Stimulated activated CD8-positive, alpha-beta memory T cell treated with anti-CD3 and anti-CD28 coated beads, Interleukin-15, amount 100 ng/mL, for 4 hours (primary cell): ENCODE measurements at places on chromosomes 5 and 9.

- DNase-seq = no peak
Measured at GRCh38 chr9:111598733-111599091, 735 bp downstream of the PTGR1 start.

GRCh38 chr9:15433661-15434060 is 11.0 kb downstream of the SNAPC3 start:
- DNase-seq = no peak

DNA sequence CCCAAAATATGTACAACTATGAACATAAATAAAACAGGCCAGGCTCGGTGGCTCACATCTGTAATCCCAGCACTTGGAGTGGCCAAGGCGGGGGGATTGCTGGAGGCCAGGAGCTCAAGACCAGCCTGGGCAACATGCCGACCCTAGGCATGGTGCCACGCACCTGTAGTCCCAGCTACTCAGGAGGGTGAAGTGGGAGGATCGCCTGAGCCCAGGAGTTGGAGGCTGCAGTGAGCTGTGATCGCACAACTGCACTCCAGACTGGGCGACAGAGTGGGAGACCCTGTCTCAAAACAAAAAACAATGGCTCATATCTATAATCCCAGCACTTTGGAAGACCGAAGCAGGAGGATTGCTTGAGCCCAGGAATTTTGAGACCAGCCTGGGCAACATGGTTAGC is 1.5 kb downstream of the HAUS6 start:
- no peak for DNase-seq

- DNase-seq = no peak
Measured at GRCh38 chr9:89256642-89257041, 54.4 kb upstream of the CKS2 start.

DNA sequence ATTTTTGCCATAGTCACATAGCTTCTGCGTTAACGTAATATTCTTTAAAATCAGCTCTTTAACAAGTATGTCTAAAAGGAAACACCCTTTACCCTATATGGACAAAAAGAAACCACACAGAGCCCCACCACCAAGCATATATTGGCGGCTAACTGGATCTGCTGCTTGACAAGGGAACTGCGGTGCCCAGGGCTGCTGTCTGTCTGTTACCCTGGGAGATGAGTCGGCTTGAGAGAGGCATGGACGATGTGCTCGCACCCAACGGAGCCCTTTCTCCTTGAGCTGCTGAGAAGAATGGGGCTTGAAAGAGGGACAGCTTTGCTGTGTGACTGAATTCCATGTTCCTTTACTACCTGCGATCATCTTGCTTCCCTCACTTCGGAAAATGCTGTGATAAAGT is 158.6 kb upstream of the SHB start:
- DNase-seq = no peak

DNA sequence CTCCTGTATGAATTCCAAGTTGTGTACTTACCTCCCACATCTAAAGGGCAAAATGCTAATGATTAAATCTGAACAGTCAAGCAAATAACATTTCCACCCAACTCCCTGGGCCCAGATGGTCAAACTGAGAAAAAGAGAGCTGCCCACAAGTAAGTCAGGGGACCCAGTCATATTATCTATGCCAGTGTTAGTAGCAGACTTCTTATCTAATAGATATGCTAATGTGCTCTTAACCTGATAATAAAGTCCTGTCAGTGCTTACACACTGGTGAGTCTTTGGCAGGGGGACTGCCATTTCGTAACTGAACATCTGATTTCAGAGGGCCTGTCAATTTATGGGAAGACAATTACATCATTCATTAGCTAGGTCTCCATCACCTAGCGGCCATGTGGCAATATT is 292.3 kb upstream of the WWC1 start:
- DNase-seq = no peak

DNA sequence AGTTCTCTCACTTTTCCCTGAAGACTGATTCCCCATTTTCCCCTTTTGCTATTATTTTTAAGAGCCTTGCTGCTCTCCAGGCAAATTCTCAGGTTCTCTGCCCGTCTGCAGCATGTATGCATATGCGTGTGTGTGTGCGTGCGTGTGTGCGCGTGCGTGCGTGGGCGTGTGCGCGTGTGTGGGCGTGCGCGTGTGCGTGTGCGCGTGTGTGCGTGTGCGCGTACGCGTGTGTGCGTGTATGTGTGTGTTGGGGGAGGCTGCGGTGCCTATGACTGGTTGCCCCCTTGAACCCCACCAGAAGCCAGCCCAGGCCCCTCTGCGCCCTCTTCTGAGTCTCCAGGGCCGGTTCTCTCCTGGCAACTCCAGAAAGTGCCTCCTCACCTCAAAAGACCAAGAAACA is 987 bp upstream of the FOXI1 start:
- DNase-seq = no peak

DNA sequence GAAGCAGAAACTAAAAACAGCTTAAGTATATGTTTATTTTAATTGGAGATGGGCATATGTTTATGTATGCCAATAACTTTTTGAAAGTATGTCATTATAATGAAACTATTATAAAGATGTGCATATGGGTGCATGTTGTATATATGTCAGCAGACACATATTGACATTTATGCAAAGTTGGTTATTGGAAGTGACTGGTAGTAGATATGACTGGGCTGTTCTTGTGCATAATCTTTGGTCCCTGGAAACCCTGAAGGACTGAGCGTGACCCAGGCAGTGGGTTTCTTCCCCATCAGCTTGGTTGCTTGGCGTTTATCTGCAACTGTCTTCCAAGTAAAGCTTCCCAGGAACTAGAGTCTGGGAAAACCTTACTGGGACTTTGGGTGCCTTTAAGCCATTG is 25.7 kb downstream of the ANKRA2 start:
- no peak for DNase-seq
